ENCODE measurements at places on chromosomes 1 and 21.
A peak's percentile ranks its signal among the peaks of the same experiment; 100 is the strongest.

DNA sequence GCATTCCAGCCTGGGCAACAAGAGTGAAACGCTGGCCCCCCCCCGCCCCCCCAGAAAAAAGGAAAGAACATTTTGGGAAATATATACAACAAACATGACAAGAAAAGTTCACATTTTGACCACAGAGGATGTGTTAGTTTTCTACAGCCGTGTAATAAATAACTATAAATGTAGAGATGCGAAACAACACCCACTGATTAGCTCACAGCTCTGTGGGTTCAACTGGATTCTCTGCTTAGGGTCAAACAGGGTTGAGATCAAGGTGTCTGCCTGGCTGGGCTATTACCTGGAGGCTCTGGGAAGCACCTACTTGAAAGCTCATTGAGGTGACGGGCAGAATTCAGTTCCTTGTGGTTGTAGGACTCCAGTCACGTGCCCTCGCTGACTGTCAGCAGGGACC is 11.1 kb upstream of the VPS26C start:
- DNase-seq: no peak

DNA sequence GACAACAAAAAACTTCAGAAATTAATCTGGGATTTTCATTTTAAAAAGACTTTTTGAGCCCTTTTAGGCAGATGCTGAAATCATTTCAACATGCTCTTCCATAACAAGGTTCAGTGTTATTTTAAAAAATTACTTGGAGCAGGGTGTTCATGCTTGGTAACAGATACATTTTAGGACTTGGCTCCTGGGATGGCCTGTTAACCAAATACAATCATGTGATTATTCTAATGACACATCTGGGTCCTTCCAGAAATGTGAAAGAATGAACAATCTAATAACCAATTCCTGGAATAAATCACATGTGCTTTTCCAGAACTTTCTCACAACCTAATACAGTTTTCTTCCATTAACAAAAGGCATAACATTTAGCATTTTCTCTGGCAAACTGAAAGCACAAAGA is 379.8 kb upstream of the RUNX1 start:
- no peak for DNase-seq

- no peak for DNase-seq
These were observed 365.5 kb downstream of the KCTD3 start for GRCh38 chr1:215932558-215932957.

DNA sequence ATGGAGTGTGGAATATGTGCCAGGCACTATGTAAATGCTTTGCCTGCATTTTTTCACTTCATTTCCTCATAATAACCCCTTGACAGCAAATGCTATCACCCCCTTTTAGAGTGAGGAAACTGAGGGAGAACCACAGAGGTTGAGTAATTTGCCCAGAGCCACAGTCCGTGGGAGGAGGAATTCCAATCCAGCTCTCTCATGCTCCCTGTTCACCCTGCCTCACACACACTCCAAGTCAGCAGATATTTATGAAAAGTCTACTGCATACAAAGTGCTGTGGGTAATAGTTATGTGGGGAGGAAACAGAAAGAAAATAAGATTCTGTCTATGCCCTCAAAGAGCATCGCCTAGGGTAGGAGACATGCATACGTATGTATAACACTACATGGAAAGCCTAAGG is 30.9 kb upstream of the RBM15 start:
- DNase-seq: no peak

- DNase-seq: peak; percentile 59
These were observed at the start of gene CCSAP for GRCh38 chr1:229342656-229343569. CCSAP (minus strand) TSS chr1:229343047; CDS start chr1:229342465, 582 bp downstream.

- no peak for DNase-seq
These were observed 470.5 kb downstream of the LTN1 start for GRCh38 chr21:28522014-28522799.

- DNase-seq: no peak
These were observed 126.4 kb downstream of the LRRC7 start for GRCh38 chr1:69693921-69694675.

DNA sequence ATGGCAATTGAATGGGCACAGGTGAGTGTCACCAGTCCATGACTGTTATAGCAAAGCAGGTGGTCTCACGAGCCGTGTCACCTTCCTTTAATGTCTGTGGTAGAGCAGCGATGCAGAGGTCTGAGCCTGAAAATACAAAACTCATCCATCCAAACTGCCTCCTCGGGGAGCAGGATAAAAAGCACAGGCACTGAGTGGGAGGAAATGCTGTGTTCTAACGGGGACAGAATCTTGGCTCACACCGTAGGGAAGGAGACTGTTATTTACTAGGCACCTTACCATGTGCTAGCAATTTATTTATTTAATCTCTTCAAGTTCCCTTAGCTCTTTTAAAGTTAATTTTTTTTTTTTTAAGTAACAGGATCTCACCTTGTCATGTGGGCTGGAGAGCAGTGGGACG is 1.2 kb downstream of the ASCL5 start:
- no peak for DNase-seq

Data from activated T-helper 1 cell treated with anti-CD3 and anti-CD28 coated beads, Interleukin-12 subunit alpha, Interleukin-12 subunit beta, Interleukin-2, Interleukin-4 antibody, amounts not matched to agents 30 ng/mL and 10 ng/mL and 1 ng/mL, durations not matched to agents 14 hours and 24 hours and 36 hours (primary cell).